Lower leg skin (tissue), 4 donors: ENCODE measurements at places on chromosomes 5 and 9.

DNA sequence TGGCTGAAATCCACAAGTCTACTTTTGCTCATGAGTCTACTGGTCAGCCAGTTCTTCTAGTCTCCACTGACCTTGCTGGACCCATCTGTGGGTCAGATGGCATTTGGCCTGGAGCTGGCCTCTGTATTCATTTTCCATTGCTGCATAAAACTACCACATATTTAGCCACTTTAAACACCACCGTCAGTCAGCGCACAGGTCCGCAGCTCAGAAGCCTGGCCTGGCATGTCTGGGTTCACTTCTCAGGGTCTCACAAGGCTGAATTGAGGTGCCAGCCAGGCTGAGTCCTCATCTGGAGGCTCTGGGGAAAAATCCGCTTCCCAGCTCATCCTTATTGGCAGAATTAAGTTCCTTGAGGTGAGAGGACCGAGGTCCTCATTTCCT is 54.7 kb downstream of the BARX1 start:
- DNase-seq = no peak

DNA sequence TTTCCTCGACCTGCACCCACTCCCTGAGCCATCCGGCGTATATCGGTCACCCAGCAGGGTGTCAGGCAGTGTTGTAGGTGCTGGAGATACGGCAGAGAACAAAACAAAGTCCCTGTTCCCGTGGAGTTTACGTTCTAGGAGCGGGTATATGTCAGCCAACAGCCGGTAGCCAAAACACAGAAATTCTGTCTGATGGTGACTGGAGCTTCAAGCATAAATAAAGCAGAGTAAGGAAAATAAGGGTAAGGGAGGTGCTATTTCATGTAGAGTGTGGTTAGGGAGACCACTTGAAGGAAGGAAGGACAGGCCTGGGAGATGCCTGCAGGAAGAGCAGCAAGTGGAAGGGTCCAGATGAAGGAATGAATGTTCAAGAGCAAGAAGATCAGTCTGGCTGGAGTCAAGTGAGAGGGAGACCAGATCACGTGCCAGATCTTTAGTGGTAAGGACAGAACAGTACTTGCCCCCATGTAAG is 783 bp upstream of the ZFR start:
- no peak for DNase-seq

- no peak for DNase-seq
Observed at GRCh38 chr9:112120439-112120925, 54.6 kb downstream of the SUSD1 start.

- DNase-seq = peak; percentile 19
Observed at GRCh38 chr9:112487008-112487798, 576 bp downstream of the KIAA1958 start.

DNA sequence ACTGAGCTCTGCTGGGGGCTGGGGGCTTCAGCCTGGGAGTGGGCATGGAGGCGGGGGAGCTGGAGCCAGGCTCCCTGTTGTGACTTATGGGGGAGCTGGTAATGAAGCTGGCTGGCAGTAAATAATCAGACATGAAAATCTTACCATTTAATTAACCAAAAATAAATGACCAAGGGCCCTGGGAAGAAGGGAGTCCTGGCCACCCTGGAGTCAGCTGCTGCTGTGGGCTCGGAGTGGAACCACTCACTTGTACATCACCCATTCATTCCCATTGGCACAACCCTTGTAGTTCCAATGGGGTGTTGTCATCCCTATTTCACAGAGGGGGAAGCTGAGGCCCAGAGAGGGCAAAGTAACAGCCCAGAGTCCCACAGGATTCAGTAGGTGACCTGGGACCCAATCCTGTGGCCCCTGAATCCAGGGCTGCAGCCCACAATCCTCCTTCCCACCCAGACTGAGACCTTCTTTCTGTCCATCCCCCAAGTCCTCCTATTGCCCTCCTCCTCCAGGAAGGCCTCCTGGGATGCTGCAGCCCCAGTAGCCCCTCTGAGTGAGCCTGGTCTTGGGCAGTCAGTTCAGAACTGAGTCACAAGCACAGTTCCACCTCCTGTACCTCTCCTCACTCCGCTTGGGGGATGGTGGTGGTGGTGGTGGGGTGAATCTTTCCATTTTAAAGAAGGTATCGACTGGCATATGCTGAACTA is 259.4 kb upstream of the MVB12B start:
- no peak for DNase-seq

DNA sequence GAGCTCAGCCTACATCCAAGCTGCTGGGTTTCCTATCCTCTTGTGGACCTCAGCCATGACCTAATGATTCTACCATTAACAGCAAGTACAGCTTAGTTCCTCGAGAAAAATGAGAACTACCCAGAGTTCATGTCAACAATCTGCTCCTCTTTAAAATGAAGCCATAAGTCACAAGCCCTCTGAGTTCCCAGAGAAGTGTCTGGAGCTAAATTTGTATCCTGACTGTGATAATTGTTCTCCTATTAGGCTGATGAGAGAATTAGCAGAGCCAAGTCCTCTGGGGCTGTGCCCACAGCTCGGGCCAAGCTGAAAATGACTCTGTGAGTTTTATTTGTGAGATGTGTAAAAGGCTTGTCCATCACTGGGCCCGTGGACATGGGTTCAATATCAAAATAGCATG is 145.1 kb upstream of the SMIM23 start:
- DNase-seq = no peak

- DNase-seq = peak; percentile 53
Observed at GRCh38 chr5:34656001-34656699, at the start of gene RAI14. Gene RAI14 (plus strand): TSS chr5:34656328. CDS start chr5:34686920, 30,592 bp downstream.

DNA sequence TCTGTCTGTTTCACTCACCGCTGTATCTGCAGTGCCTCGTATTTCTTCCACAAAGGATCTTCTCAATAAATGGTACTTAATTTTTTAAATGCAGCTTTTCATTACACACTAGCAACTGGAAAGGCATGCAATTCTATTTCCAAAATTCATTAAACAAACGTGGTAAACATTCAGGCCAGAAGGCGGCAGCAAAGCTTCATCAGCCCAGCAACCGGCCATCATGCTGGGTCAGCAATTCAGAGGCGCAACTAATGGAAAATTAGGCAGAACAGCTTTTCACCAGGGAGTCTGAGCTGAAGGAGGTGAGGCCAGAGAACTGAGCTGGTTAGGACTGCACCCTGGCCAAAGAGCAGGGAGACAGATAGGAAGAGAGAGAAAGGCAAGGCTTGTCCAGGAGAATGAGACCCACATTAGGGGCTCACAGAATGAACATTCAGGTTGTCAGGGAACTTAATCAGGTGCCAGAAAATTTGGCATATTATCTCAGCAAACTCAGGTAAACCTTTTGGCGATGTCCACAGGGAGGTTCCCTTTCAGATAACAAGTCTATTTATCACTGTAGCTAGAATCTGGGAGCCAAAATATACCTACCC is 17.7 kb upstream of the RNF180 start:
- peak; percentile 86 for DNase-seq

DNA sequence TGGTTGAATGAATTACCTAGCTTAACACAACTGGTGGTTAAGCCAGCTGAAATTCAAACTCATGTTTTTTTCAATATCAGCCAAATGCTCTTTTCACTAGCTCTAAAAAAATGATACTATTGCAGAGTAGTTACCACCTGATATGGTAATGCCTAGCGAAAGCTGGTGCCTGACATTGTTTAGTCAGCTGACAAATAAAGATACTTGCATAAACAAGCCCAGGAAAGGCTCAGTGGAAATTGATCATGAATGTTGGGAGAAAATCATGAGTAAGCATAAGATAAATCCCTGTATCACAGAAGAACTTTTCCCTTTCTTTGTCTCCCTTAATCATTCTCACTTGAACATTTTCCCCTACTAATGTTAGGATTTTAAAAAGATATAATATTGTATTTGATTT is 54.6 kb downstream of the FGF10 start:
- no peak for DNase-seq

- DNase-seq = no peak
Observed at GRCh38 chr5:19782566-19782965, 205.4 kb downstream of the CDH18 start.

- no peak for DNase-seq
Observed at GRCh38 chr5:96344678-96345577, 88.1 kb downstream of the PCSK1 start.

DNA sequence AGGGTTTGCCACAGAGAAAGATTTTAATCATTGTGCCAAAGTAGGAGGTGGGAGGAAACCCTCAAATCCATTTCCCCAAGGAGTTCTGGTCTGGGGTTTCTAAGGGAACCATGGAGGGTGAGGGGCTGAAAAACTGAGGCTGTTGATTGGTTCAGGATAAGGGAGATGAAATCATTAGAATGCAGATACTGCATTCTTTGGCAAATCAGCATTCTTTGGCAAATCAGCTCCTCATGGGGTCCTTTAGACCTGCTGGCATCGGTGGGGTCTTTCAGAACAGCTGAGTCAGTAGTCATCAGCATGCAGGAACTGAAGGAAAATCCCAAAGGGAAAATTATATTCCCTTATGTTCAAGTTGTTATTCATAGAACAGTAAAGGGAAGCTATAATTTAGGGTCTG is 585.5 kb downstream of the ISL1 start:
- no peak for DNase-seq

- DNase-seq = no peak
Observed at GRCh38 chr5:81756016-81756415, 5.1 kb upstream of the SSBP2 start.

DNA sequence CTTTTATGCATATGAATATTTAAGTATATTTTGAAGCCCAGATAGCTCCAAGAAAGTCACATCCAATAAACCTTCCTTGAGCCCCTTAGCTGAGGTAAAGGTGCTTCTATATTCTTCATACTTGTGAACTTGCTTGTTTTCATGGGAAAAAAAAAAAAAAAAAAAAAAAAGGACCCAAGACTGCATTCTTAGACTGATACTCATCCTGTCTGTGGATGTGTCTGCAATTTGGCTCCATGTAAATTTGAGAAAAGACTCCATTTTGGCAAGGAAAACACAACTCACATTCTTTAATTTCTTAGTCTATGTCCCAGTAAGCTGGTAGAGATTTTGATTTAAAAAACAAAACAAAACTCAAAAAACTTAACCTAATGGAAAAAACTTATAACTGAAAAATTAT is 238.3 kb downstream of the FBXL17 start:
- DNase-seq = no peak

GRCh38 chr9:19200229-19200628 is 30.3 kb upstream of the DENND4C start:
- no peak for DNase-seq

GRCh38 chr9:130414081-130414731 is 30.6 kb upstream of the ASS1 start:
- DNase-seq = no peak

DNA sequence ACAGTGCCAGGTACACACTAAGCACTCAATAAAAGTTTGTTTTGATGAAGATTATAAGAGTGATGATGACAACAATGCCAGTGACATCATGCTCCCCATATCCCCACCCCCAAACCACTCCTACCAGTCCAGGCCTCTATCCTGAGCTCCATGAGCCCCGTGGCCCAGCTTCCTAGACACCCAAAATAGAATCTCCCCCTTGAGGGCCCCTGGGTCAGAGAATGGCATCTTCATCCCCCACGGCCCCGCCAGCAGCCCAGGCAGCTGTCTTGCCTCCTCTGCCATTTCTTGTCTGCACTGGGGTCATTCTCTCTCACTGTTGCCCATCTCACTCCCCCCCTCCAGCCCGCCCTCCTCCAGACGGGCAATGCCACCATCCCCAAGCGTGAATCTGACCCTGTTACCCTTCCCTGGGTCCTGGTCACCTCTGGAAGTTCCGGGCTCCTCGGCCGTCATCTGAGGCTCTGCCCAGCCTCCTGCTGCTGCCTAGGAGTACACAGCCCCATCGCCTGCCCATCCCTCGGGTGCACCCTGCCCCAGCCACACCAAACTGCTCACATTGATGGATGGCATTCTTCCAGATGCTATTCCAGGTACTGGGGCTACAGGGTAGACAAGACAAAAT is 76.8 kb upstream of the LMX1B start:
- no peak for DNase-seq

GRCh38 chr5:118529361-118530144 is 458.8 kb downstream of the DTWD2 start:
- DNase-seq = no peak

- DNase-seq = no peak
Observed at GRCh38 chr5:116492776-116493175, 81.8 kb downstream of the SEMA6A start.

DNA sequence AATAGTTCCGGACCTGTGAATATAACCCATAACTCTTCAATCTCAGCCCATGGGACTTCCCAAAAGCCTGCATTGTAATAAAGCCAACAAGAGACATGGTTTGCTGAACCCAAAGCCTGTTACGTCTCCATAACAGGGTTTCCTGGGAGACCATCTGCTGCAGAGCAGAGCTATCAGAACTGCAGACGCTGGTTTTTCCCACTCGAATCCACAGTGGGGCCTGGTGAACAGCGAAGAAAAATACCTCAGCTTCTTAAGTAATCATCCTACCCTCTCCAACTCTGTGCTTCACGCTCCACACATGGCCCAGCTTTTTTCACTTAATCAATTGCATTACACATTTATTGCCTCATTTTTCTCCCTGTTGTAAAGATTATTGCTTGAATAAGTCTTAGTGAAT is 409.5 kb upstream of the GRIA1 start:
- no peak for DNase-seq

DNA sequence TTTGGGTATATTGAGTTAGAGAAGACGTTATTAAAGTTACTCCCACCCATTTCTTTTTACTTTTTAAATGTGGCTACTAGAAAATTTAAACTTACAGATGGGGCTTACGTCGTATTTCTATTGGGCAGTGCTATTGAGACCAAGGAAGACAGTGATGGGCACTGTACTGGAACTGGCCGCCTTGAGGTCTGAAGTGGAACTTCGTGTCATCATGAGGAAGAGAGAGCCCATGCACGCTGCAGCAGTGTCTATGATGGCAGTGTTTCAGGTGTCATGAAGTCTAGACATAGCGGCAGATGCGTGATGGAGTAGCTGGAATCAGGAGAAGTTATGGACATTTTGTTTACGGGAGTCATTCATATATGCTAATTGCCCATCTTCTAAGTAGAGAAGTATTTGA is 143.7 kb downstream of the LRRC70 start:
- DNase-seq = no peak

GRCh38 chr5:81398741-81399140 is 4.8 kb upstream of the ACOT12 start:
- DNase-seq = no peak

- DNase-seq = peak; percentile 67
Observed at GRCh38 chr5:135323227-135323626, 75.8 kb downstream of the MACROH2A1 start.

GRCh38 chr5:4199049-4199841 is 603.6 kb downstream of the IRX1 start:
- no peak for DNase-seq
